ENCODE measurements at places on chromosomes 2 and 18.
A peak's percentile ranks its signal among the peaks of the same experiment; 100 is the strongest.

GRCh38 chr2:167240671-167241070, 352.4 kb downstream of the XIRP2 start:
- DNase-seq = no peak

GRCh38 chr2:2653231-2653630, 322.2 kb upstream of the MYT1L start:
- peak; percentile 86 for DNase-seq

DNA sequence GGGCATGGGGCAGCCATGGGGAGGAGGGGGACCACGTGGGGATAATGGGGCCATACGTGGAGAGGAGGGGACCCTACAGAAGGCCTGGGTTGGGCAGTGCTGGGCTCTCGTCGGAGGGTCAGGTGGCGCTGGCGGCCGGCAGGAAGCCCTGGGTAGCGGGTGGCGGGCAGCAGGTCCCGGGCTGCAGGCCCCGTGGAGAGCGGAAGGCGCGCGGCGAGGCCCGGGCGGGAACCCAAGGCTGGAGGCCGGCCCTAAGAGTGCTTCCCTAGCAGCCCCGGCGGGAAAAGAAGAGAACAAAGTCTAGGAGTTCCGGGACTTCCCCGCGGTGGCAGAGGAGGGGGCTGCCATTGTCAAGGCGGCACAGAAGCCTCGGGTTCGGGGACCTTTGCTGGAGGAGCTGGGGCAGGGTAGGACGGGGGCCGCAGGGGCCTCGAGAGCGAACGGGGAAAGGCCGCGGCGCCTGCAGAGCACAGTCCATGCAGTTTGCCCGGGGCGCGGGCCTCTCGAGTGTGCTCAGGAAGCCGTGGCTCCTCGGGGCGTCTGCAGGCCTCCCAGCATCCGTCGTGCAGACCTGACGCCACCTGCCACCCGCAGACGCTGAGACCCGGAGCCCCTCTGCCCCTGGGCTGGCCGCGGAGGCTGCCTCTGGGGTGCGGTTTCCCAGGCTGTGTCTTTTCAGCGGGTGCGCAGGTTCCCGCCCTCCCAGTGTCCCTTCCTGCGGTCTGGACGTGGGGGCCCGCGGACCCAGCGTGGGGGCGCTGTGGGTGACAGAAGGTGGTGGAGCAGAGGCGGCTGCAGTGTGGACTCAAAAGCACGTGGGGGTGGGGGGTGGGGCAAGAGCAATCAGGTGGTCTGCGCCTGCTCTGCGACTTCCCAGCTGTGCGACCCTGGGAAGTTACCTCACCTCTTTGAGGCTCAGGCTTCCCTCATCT, 19.4 kb upstream of the NCL start:
- DNase-seq = no peak

GRCh38 chr2:162706770-162707169, 131.8 kb downstream of the KCNH7 start:
- no peak for DNase-seq

DNA sequence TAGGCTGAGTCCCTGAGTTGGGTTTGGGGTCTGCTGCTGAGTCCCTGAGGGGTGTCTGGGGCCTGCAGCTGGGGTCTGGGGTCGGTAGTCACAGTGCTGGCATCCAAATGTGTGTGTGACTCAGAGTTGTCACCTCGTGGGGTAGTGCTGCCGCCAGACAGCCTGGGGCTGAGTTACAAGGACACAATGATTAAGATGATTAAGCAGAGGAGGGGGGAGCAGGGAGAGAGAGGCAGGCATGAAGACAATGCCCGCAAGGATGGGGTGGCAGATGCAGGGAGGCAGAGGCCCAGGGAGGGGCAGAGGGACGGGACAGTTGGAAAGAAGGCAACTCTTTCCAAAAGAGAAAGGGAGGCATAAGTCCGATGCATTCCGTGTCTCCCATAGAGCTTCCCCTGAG, 120.2 kb downstream of the CELF4 start:
- DNase-seq = no peak
